ENCODE measurements at places on chromosomes 5 and 9.

- no peak for DNase-seq
Measured at GRCh38 chr9:85199866-85200495, 530.5 kb downstream of the NTRK2 start.

GRCh38 chr5:6392561-6392960 is 14.2 kb upstream of the MED10 start:
- DNase-seq = no peak

DNA sequence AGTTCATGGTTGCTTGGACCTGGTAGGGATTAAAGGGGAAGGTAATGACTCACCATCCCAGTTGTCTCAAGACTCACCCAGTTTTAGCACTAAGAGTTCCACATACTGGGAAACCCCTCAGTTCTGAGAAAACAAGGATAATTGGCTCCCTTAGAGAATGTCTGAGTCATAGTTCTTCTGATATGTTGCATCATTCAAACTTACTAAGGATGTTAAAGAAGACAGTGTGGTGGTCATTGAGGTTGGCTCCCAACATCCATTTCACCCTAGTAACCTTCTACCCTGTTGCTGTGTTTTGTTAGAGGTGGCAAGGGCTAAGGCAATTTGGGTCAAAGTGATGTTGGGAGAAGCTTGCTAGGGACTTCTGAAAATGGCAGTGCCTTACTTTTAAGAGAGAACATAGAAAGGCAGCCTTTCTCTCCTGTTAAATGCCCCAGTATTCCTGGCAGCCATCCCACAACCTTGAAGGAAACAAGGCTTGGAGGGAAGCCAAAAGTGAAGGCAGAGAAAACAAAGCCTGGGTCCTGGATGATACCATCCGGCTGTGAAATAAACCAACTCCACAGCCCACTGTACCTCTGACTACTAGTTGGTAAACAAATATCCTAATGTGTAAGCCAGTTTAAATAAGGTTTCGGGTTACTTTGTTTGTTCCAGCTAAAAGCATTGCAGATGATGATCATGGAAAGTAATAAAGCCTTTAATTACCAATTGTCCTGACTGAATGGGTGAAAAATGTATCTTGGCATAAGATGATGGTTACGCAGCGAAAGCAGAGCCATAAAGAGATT is 80.4 kb upstream of the ADAMTSL1 start:
- no peak for DNase-seq

DNA sequence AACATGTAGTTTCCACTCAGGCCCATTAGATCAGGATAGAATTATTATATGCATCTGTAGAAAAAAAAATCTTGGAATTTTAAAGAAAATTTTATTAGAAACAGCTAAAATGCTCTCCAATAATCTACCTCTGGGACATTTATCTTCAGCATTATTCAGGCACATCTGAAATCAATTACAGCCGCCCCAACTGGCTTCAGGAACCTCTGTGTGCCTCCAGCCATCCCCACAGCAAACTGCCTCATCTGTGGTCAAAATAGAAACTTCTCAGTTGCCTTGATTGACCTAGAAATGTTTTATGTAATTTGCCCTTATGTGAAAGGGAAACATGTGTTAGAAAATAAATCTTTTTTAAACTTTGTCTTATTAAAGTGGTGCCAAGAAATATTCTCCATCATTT is 120.1 kb upstream of the LPAR1 start:
- DNase-seq = no peak

DNA sequence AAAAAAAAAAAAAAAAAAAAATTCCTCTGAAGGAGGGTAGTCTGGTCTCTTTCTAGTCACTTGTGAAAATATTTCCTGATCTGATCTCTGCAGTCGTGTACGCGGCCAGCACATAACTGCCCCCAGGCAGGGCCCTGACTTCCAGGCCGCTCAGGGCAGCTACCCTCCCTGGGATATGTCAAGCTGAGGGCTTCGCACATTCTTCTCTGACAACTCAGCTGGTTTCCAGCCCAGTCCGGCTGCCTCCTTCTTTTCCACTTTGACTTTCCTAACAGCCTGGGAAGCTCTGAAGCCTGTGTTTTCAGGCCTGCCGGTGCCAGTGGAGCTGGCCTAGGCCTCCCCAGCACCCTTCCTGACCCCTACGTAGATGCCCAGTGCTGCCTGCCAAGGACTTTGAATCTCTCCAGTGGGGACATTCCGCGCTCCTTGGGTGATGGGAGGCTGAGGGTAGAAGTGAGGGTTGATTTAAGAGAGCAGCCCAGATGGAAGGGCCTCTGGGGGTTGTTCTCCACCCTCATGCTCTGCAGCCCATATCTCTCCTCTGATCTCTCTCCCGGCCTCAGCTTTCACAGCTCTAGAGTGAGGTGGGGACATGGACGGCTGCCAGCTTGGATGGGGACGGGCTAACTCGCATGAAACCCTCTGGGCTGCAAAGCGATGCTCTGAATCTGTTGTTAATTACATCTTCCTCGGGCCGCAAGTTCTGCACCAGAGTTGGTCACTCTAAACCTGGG is 20.7 kb downstream of the COL5A1 start:
- no peak for DNase-seq

DNA sequence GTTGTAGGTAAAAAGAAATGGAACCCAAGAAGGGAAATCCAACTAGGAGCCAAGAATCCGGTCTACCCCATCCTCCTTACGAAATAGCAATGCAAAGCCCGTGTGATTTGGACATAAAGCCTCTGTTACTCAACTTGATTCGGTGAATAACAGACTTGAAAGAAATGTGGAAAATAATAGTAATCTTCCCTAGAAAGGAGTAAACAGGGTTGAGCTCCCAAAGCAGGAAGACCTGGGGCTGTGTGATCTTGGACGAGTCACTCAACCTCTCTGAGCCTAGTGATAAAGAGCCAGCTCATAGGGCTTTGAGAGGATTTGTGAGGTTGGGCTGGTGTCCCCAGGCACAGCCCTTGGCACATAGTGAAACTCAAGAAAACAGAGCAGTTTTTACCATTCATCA is 42.7 kb upstream of the IL17B start:
- no peak for DNase-seq

- DNase-seq = no peak
Measured at GRCh38 chr9:77648234-77649108, at the start of gene GNA14. TSS of gene GNA14 (minus strand) at chr9:77648322. CDS start at chr9:77647793, 529 bp downstream.

GRCh38 chr9:16401701-16402100 is 468.8 kb downstream of the BNC2 start:
- DNase-seq = no peak

GRCh38 chr5:88836195-88836838 is 46.7 kb downstream of the MEF2C start:
- DNase-seq = no peak

DNA sequence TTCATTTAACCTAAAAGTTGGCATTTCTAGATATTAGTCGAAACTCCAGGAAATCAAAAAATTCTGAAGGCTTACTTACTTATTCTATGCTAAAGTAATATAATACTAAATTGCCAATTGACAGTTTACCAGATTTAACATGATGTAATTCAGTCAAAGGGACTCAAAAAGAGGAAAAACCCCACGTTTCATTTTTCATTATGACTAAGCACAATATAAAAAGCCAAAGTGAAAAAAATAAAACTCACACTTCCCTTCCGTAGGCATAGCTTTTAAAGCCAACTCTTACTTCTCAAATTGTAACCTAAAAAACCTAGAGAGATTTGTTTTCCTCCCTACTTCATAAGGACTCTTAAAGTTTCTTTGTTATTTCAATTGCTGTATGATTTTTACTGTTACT is 146.6 kb downstream of the RAPGEF6 start:
- DNase-seq = no peak

DNA sequence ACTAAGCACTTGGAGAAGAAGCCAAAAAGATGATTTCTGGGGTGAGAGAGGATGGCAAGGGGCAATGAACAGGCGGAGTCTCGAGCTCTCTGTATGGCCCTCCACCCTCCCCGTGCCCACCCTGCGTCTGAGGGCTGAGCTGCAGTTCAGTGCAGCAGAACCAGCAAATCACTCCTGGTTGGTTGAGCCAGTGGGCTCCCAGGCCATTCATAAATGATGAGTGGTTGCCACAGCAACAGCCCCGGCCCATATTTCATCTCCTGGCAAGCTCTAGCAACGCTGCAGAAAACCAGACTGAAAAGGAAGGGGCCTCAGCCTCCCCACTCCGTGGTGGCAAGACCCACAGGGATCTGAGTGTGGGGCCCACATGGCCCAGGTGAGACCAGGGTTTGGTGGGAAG is 93.8 kb upstream of the PPP1R26 start:
- DNase-seq = no peak

GRCh38 chr5:42634575-42634974 is 122.0 kb upstream of the CCDC152 start:
- no peak for DNase-seq

- DNase-seq = no peak
Measured at GRCh38 chr5:33258553-33258952, 182.2 kb upstream of the TARS1 start.

DNA sequence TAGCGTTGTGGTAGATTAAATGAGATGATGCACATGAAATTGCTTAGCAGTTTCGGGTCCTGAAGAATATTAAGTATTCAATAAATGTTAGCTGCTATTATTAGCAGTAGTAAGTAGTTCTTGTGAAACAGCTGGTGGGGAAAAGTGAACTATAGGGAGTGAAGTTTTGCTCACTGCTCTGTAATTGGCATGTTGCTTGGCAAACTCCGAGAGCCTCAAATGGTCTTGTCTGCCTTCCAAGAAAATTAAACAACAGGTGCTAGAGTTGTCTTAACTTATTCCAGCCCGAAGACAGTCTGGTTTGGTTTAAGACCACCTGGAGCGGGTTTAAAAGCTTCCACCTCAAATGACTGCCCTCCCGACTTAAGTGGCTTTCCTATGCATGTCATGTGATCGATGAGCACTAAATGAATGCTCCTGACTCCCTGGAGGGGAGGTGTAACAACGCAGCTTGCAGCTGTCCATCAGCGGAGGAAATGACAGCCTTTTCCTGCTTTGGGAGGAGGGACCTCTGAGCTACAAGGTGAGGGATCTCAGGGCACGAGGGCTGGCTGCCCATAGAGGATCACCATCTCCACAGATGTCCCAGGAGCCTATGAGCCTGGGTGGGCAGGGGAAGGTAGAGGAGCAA is 202.9 kb upstream of the PANK3 start:
- no peak for DNase-seq

GRCh38 chr5:141825241-141825671 is 53.0 kb downstream of the PCDH1 start:
- DNase-seq = no peak

GRCh38 chr5:180208435-180209081 is 453 bp downstream of the RASGEF1C start:
- no peak for DNase-seq

GRCh38 chr5:62627901-62628300 is 49.3 kb downstream of the LRRC70 start:
- DNase-seq = no peak

- DNase-seq = no peak
Measured at GRCh38 chr5:171813813-171814490, 28.3 kb downstream of the SMIM23 start.

GRCh38 chr5:18745988-18746615 is 1111.8 kb downstream of the TAF11L14 start:
- no peak for DNase-seq

GRCh38 chr5:174309131-174309795 is 263.8 kb downstream of the NSG2 start:
- no peak for DNase-seq

DNA sequence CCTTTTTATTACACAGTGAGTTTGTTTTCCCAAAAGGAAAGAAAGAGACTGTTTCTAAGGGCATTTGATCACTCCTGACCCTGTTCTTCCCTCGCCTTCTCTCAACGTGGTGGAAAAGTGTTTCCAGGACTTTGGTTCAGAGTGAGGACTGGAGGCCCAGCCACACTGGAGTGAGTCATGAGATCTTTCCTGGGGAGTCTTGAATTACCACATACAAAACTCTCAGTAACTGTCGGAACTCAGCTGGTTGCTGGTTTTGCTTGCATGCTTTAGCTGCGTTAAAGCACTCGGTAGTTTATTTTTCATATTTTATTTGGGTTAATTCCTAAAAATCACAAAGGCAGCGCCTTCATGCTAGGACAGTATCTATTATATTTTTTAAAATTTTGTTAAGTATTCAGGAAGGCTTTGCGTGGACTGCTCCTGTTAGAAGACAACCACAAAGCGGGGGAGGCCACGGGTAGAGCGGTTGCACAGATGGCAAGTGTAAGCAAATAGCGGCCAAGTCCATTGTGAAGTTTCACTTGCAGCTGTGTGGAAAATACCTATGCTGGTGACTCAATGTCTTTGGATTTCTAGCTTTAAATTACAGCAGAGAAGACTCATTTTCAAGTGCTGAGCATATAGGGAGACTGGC is 77.7 kb downstream of the ARSB start:
- DNase-seq = no peak

- no peak for DNase-seq
Measured at GRCh38 chr5:178460174-178460573, 130.0 kb downstream of the COL23A1 start.

DNA sequence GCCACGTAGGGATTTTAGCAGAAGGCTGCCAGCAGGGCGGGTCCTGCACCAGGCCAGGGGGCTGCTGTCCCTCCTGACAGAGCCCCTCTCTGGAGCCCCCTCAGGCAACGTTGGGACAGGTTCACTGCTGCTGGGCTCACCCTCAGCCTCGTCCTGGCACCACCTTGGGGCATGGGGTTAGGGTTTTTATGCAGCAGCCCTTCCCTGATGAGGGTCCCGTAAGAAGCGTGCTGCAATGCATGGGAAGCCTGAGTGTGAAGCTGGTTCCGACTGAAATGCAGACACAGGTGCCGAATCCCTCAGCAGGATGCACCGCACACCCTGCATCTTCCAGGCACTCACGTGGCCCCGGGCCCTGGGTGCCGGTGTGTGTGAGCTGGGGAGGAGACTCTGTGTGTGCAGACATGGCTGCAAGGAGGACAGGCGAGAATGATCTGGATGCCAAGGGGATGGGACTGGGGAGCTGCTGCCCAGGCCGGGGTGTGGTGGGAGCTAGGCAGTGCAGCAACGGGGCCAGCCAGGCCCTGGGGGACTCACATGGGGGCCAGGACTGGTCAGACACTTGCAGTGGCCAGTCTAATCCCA is 27.1 kb downstream of the ZDHHC11B start:
- no peak for DNase-seq

DNA sequence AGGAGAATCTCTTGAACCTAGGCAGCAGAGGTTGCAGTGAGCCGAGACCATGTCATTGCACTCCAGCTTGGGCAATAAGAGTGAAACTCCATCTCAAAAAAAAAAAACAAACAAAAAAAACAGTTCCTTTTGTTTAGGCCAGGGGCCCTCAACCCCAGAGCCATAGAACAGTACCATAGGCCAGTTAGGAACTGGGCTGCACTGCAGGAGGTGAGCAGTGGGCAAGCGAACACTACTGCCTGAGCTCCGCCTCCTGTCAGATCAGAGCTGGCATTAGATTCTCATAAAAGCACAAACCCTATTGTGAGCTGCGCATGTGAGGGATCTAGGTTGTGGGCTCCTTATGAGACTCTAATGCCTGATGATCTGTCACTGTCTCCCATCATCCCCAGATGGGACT is 49.1 kb upstream of the SUB1 start:
- DNase-seq = no peak

- no peak for DNase-seq
Measured at GRCh38 chr9:16139774-16140173, 586.9 kb downstream of the CCDC171 start.

Data from activated naive CD4-positive, alpha-beta T cell (primary cell).